ENCODE measurements at places on chromosomes 12 and 14.
A peak's percentile ranks its signal among the peaks of the same experiment; 100 is the strongest.

- no peak for DNase-seq
These were observed 38.0 kb downstream of the BTG1 start for GRCh38 chr12:92107621-92108131.

GRCh38 chr14:61555056-61555838, 140.1 kb upstream of the HIF1A start:
- DNase-seq: no peak

DNA sequence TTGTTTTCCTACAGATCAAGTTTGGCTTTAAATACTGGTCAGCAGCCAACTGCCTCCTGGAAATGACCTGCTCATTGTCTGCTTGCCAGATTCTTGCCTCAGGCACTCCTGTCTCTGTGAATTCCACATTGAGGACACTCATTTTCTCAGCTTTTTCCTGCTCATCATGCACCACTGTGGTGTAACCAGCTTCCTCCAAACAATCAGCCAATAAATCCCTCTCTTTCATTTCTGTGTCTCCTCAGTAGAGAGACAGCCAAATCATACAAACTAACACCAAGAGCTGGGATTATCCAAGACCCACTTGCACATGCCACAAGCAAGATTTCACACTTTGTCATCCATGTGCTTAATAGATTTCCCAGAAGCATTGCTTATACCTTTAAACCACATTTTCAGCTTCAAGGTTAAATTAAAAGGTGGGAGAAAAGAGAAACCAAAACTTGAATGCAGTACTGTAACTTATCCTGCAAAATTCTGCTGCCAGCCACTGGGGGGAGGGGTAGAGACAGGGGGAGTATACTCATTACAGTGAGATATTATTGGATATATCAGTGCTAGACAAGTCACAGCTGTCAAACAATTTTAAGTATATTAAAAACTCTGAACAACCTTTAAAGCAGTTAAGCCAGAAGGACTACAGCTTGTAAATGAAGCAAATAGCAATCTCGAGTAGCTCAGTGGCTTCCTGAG, 105.0 kb downstream of the PPP2R5E start:
- peak; percentile 95 for DNase-seq

GRCh38 chr14:54168489-54168888, 211.9 kb upstream of the BMP4 start:
- DNase-seq: no peak

DNA sequence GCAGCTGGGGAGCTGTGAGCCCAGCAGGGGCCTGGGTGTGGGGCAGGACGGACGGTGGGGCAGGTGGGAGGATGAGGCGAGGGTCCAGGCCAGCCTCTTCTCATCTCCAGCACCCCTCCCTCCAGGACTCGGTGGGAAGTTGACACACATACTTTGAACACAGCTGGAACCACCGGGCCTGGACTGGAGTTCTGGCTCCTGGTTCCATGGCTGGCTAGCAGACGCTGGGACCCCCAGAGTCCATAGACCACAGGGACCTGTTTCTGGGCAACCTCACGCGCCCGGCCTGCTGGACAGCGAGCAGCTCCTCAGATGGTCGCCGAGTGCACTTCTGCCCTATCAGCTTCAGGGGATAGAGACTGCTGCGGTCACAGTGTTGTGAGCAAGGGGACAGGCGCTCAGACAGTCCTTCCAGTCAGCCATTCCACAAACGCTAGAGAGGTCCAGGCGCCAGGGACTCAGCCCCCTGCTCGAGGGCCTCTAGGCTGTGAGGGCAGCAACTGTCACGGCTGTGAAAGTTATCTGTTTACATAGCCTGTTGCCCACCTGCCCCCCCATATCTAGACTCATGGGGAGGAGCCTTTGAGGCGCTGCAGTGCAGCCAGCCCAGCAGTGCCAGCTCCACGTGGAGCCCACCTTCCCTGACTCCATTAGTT, 25.2 kb downstream of the TCHP start:
- DNase-seq: no peak

- DNase-seq: no peak
These were observed 27.5 kb downstream of the TCHP start for GRCh38 chr12:109927622-109928021.

DNA sequence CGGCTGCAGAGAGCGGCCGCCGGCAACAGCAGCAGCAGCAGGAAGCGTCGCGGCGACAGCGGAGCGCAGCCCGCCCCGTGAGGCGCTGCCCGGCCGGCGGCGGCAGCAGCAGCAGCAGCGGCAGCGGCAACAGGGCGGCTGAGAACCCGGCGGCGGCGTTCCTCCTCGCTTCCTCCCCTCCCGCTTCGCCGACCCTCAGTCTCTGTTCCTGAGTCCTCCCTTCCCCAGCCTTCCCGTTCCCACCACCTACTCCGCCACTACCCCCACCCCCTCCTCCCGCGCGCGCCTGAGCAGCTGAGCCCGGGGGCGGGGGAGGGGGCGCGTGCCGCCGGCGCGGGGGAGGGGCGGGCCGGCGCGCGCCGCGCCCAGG, 310 bp downstream of the BICDL1 start:
- DNase-seq: no peak

- DNase-seq: no peak
These were observed 32.9 kb downstream of the TXNRD1 start for GRCh38 chr12:104248444-104248843.

- DNase-seq: no peak
These were observed 39.0 kb downstream of the RNF34 start for GRCh38 chr12:121438905-121439304.

DNA sequence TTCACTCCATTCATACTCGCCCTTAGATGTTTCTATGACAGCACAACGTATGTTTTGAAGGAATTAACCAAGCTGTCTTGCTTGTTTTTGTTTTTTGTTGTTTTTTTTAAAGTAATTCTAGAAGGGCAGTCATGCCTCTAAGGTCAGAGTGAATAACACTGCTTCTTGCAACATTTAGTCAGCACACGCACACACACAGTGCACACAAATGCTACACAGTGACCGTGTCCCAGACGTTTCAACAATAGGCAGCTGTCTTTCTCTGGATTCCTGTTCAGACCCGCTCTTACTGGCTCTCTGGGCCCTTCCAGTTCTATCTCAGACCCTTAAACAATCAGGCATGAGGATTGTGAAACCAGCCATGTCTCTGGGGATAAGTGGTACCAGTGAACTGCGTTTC, 351.0 kb upstream of the FKBP4 start:
- DNase-seq: no peak

- DNase-seq: no peak
These were observed 48.6 kb downstream of the RIMBP2 start for GRCh38 chr12:130667421-130667960.

GRCh38 chr12:119547001-119547400, 46.6 kb upstream of the TMEM233 start:
- DNase-seq: no peak

DNA sequence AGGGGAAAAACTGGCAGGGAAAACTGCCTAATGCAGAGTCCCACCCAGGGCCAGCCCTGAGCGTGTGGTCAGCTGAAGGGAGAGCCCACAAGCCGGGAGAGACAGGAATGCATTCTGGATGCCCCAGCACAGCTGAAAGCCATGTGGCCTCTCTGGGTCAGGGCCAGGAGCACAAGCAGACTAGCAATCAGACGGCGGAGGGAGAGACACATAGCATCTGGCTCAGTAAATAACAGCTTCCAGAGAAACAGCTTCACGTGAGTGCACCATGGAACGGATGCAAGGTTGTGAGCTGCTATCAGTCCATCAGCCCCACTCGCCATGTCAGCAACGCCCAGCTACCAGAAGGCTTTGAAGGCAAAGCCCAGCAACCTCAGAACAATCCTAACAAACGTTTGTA, 28.2 kb upstream of the TMEM106C start:
- peak; percentile 38 for DNase-seq

DNA sequence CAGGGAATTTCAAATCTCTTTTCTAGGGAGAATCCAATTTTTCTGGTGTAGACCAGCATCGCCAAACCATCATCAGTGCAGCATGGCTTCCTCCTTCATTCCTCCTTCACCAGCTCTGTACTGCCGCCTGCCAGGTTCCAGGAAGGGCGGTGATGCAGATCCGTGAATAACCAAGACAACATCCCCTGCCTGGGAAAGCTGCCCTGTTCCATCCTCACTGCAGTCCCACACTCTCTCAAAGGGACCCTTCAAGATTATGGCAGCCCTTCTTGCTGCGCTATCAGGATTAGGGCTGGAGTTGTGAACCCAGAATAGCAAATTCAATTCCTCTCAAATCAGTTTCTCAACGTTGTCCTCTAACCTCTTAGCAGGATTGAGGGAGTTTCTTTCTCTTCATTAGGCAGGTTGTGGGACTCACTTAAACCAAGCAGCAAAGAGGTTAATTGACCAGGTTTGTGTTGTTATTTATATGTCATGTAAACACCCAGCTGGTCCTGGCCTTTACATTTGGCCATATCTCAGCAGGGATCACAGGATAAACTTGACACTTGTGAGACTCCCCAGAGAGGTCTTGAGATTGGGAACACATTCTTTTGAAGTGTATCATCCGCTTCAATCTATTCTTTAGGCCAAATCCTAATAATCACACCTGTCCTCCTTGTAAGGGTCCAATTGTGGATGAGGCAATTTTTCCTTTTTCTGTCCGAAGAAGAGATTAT, 26.2 kb downstream of the TMEM30B start:
- no peak for DNase-seq

DNA sequence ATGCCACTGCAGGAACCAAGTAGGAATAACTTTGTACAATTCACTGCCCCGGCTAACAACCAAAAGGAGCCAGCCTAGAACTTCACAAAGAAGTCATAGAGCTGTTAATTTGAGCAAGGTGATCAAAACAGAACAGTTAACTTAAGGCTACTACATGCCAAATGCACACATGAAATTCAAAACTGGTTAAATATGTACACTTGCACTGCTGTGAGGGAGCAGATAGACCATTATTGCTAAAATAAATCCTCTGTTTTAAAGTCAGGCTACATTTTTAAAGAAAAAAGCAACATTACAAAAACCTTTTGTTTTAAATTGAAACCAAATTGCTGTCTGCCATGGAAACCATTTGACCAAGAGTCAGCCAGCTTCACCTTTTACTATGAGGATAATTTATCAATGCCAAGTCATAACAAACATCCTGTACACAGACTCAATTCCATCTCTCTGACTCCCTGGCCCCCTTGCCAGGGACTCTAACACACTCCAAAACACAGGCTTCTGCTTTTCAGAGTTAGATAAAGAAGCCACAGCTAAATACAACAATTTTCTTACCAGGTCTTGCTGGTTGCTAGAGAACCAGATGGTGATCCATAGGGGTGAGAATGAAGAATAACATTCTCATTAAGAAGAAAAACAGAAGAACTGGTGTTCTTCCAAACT, 84.0 kb downstream of the LRP6 start:
- DNase-seq: peak; percentile 56

Data from astrocyte of the cerebellum (primary cell).